ENCODE measurements at places on chromosomes 2 and 18. TPM values are rescaled to one million over a fixed set of nuclear protein-coding genes. Genes with fewer than 3 reads are reported as not detected.

GRCh38 chr18:37873416-37873815 lies 307.8 kb upstream of the CELF4 start:
- no peak for DNase-seq

DNA sequence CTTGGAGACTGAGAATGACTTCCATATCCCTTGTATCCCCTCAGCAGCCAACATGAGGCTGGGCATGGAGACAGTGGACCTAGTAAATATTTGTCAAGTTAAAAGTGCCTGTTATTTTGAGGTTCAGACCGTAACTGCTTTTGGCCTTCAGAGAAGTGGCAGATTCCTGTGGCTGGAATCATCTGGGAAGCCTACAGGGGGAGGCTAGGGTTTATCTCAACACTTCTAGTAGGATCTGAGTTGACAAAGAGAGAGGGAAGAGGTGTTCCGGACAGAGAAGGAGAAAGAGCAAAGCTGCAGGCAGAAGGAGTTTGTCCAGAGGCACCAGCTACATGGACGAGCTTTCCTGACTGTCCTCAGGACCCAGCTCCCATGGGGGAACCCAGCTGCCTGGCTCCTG lies 27.0 kb downstream of the SLC14A2 start:
- DNase-seq, result no peak

DNA sequence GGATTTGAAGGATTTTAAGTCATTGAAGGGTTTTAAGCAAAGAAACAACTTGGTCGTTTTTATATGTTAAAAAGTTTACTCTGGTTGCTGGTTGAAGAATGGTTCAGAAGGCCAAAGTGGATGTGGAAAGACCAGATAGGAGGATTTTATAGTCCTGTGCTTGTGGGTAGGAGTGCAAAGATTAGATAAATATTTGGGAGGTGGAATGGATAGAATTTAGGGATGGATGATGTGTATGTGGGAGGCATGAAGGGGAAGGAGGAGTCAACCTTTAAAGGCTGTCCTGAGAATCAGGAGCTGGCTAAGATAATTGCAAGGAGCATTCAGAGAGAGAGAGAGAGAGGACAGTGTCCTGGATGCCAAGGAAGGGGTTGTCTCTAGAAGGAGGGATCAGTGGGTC lies 190.1 kb upstream of the SPRED2 start:
- no peak for DNase-seq

DNA sequence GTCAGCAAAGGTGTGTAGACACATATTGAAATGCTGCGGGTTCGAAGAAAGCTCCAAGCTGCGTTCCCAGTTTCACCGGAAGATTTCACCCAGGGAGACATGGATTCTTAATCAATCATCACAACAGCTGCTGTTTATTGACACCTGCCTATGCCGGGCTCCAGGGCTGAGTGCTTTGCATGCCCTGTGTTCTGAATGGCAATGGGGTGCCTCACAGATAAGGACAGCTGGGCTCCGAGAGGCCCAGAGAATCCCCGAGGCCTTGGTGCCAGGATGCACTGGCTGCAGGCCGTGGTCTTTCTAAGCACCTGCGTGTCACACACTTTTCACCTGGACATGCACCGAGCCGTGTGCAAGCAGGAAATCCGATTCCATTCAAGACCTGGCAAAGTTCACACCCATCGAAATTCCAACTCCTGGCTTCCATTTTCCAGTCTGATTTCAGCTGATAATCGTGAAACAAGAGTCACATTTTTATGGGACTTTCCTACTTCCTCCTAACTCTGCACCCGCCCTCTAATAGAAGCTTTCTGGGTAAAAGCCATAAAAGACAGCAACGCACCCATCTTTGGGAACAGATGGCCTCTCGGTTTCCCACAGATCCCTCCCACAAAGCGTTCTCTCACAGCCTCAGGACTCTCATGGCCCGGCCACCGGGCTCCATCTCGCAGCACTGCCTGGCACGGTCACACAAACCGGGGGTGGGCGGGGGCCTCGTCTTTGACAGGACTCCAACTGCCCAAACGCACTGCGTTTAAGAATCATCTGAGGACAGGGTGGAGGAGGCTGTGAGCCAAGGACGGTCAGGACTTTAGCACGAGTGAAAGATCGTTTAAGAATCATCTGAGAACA lies 245.6 kb upstream of the SALL3 start:
- no peak for DNase-seq

DNA sequence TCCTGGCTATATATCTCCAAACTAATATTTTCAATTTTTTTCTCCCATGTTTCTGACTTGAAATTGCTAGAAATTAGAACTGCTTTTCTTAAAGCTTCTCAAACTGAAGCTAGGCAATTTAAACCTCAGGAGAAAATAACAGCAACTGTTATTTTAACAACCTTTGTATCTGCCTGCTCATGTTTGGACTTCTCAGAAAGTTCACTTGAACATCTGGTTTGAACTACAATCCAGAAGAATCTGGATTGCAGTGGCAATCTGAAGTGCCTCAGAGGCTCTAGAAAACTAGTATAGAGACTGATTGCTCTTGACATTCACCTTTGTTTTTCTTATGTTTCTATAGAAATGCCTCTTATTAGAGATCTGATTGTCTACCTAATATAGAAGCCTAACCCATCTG lies 64.1 kb downstream of the STAT4 start:
- no peak for DNase-seq

DNA sequence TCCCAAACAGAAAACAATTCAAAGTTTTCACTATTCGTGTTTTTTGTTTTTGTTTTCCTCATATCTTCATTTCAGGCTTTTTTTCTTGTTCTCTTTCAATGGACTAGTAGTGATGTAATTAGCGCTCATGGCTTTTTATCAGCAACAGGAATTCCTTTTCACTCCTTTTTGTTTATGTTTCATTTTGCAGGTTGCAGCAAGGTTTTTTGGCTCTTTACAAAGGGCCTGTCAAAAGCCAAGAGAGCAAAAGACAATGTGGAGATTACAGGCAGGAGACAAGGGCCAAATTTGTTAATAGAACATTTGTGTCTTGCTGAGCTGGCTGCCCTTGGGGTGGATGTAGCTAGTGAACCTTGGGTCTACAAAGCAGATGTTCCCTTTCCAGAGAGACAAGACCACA lies 467.4 kb upstream of the CDH20 start:
- no peak for DNase-seq

DNA sequence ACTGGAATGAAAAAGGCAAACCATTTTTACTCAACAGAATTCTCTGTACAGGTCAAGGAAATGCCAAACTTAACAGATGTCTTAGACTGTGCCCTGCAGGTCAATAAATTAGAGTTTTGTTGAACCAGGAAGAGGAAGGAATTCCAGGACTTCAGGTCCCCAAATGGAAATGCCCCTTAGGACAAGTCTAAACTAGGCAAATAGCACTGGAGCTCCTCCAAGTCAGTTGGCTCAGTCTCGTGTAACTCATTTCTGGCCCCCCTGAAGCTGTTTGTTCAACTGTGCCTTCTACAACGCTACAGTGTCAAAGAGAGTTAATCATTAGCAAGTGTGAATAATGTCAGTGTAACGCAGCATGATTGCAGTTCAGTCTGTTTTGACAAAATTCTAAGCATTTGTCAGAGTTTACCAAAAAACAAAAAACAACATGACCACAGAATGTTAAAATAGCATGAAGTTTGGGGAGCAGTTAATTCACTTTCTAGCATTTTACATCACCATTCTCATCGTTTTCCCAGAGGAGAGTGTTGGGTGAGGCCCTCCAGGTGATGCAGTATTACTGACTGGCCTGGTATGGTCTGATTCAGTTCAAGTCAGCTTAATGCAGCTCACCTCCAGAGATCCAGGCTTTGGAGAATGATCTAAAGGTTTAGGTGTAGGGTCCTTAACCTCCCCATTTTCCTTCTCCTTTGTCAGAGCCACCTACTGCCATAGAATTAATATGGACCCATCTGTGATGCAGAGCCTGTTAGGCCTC lies 108.1 kb downstream of the AQP4 start:
- no peak for DNase-seq

GRCh38 chr18:37261246-37261840 lies 304.3 kb downstream of the CELF4 start:
- DNase-seq, result no peak

DNA sequence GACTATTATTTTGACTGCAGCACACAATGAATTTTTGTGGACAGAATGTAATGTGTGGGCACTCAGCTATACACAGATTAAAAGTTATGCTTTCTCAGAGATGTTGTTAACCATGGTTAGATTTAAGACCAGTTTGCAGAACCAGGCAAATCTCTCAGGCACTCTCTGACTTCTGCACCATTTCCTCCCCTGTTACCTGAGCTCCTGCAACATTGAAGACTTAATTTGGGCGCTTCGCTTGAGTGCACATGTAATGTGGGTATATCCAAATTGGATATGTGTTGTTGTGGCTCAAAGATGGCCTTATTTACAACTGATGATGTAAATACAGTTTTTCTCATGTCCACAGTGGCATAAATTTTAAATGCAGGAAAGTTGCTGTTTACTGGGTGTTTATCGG lies 469.4 kb downstream of the PTPRM start:
- no peak for DNase-seq

DNA sequence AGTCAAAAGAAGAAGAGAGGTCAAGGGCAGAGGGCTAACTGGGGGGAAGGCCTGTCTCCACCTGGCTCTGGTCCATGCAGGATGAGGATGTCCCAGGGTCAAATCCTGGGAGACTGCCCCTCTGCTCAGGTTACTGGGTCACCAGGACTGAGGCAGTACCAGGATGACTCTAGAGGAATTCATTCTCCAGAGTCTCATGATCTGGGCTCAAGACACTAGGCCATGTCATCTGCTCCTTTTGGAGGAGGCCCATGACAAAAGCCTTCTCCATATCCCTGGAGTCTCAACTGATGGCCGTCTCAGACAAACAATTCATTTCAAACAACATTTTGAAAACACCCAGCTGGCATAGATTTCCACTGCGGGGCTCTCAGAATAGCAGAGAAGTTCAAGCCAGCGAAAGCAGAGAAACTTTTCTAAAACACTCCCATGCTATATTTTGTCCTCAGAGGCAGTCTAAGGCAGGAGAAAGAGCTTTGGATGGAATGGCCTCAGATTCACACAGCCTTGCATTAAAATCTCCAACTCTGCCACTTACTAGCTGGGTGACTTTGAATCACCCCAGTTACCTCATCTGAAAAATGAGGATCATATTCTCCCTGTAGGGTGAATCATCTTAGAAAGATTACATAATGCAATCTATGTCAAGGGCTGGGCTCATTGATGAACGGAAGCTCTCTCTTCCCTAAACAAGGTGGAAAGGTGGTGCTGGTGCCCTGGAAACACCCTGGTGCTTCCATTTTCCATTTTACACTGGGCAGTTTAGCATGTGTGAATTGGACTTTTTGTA lies 48.8 kb upstream of the LCLAT1 start:
- DNase-seq, result no peak

GRCh38 chr2:134433979-134434378 lies 180.1 kb downstream of the MGAT5 start:
- no peak for DNase-seq

GRCh38 chr2:208092093-208092832 lies 32.1 kb downstream of the CRYGD start:
- no peak for DNase-seq

GRCh38 chr2:220127311-220127710 lies 499.9 kb downstream of the SLC4A3 start:
- no peak for DNase-seq

DNA sequence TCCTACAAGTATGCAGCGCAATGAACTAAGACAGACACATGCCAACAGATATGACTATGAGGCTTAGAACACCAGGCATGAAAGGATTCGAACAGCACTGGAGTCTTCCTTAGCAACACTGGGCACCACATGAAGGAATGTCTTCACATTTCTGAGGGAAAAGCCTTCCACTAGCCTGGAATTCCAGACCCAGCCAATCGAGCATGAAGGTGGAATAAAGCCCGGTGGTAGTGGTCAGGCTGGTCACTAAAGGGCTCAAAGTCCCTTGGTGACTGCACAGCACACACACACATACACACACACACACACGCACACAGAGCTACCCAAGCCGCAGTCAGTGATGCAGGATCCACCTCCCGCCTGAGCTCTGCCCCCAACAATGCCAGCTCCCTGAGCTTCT lies 19.7 kb upstream of the SFXN5 start:
- DNase-seq, result no peak

- DNase-seq, result no peak
Measured at GRCh38 chr2:207884127-207884526, 114.4 kb upstream of the FZD5 start.

- no peak for DNase-seq
Measured at GRCh38 chr18:46196627-46197243, 92.5 kb downstream of the HAUS1 start.

The POTEF gene
- total RNA-seq, result 0.69 TPM

The ZNF407 gene
- 4.0 TPM for total RNA-seq

The SKOR2 gene
- 0.15 TPM for total RNA-seq

The FASTKD2 gene
- 56.5 TPM for total RNA-seq

The TRAPPC8 gene
- total RNA-seq, result 54.6 TPM

The GALNT14 gene
- 4.2 TPM for total RNA-seq

All from H7 (cell line).